ENCODE measurements at places on chromosomes 13 and 19. TPM values are rescaled to one million over a fixed set of nuclear protein-coding genes. Genes with fewer than 3 reads are reported as not detected.
A peak's percentile ranks its signal among the peaks of the same experiment; 100 is the strongest.

- DNase-seq: no peak
Measured at GRCh38 chr13:103517066-103517767, 451.0 kb upstream of the SLC10A2 start.

- DNase-seq: no peak
Measured at GRCh38 chr13:48488995-48489394, 43.9 kb downstream of the RCBTB2 start.

DNA sequence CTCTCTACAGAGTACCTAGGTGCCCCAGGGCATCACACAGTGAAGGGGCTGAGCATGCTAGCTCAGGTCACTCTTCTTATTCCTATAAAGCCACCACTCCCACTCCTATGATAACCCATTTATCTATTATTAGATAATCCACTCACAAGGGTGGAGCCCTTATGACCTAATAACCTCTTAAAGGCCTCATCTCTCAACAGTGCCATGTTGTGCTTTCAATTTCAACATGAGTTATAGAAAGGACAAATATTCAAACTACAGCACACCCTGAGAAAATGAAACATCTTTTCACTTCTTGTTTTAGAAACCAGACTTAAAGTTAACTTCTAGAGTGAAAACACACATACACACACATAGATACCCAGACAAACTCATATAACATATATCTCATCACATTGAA is 1494.9 kb upstream of the MIR17HG start:
- DNase-seq: no peak

- DNase-seq: peak; percentile 87
Measured at GRCh38 chr19:19821366-19821951, at the start of gene ZNF506. Gene ZNF506, minus strand, starts transcription at chr19:19821750. Its CDS starts 147 bp downstream, at chr19:19821603.

GRCh38 chr13:25286308-25286968 is 850 bp downstream of the MTMR6 start:
- DNase-seq: peak; percentile 66

- no peak for DNase-seq
Measured at GRCh38 chr19:58466089-58466759, 656 bp upstream of the ZNF324 start.

- no peak for DNase-seq
Measured at GRCh38 chr19:35222373-35223015, 6.0 kb downstream of the FAM187B start.

DNA sequence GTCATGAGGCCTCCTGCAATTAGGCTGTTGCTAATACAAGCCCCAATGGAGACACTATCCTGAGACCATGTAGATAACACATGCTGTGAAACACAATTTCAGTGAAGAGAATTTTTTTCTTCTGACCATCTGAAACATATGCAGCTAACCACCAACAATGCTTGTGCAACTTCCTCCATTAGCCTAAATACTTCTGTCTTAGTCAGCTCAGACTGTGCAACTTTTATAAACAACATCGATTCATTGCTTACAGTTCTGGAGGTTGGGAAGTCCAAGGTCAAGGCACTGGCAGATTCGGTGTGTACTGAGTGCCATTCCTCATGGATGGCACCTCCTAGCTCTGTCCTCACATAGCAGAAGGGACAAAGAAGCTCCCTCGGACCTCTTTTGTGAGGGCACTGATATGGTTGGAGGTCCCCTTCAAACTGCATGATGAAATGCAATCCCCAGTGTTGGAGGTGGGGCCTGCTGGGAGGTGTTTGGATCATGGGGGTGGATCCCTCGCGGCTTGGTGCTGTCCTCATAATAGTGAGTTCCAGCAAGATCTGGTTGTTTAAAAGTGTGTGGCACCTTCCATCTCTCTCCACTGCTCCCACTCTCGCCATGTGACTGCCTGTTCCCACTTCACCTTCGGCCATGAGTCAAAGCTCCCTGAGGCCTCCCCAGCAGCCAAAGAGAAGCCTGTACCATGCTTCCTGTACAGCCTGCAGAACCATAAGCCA is 27.7 kb downstream of the STK24 start:
- no peak for DNase-seq

- DNase-seq: no peak
Measured at GRCh38 chr13:93700115-93700514, 473.5 kb downstream of the GPC6 start.

GRCh38 chr13:46031581-46032263 is 20.8 kb downstream of the ZC3H13 start:
- DNase-seq: no peak

DNA sequence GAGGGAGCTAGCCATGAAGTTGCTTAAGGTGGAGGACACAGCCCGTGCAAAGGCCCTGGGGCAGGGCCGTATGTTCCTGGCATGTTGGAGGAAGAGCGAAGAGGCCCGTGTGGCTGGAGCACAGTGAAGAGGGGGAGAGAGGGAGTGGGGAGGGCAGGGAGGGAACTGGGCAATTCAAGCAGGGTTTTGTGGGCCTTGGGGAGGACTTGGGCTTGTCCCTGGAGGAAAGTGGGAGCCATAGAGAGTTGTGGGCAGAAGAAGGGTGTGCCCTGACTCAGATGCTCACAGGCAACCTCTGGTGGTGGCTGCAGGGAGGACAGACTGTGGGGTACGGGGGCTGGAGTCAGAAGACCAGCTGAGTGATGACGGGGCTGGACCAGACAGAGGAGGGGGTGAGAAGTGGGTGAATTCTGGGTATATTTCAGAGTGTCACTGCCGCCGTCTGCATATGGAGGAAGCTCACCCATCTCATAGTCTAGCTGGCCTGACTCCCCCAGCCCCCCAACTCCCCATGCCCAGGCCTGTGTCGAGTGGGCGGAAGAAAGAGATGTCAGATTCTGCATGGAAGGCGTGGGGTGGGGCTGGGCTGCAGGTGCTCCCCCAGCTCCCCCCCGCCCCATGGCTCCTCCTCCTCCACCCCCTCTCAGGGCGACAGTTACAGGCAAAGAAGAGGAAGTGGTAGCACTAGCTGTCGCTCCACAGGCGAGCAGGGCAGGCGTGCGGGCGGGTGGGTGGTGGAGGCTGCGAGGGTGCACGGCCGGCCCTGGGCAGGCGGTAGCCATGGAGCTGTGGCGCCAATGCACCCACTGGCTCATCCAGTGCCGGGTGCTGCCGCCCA is at the start of gene VAV1:
Gene VAV1, plus strand, starts transcription at position 681 of the 838 bp plus-strand sequence. Its CDS starts 100 bp downstream, at position 781.
- DNase-seq: no peak

DNA sequence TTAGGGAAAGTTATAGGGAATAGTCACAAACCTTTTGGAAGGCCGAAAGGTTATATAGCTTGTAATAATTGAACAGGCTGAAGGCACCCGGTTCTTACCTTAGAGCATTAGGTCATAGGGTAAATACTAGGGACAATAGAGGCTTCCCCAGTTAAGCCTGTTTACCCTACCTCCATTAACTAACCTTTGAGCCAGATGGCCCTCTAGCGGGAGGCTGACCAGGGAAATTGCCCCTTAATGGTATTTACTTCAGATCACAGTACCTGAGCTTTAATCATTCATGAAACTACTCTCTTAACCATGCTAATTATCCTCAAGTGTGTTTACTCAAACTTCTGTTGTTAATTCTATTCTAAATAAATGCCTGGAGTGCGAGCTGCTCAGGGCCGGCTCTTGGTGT is 20.4 kb upstream of the ZNF83 start:
- DNase-seq: no peak

GRCh38 chr13:49256841-49257240 is 9.1 kb downstream of the CDADC1 start:
- DNase-seq: no peak

DNA sequence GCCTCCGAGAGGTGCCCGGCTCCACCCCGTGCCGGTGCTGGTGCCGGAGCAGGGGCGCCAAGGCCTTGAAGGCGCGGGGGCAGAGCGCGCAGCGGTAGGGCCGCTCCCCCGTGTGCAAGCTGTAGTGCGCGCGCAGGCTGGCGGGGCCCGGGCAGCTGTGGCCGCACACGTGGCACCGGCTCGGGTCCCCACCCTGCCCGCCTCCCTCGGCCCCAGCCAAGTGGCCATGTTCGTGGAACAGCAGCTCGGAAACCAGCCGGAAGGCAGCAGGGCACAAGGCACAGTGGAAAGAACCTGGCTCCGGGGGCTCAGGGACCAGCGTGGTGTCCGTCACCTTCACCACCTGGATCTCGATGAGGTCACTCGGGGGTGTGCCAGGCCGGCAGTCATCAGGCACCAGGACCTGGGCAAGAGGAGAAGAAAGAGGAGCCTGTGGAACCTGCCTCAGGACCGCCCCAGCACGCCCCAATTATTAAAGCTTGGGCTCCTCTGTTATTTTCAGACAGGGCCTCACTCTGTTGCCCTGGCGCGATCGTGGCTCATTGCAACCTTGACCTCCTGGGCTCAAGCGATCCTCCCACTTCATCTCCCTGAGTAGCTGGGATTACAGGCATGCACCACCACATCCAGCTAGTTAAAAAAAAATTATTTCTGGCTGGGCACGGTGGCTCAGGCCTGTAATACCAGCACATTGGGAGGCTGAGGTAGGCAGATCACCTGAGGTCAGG is 2.0 kb downstream of the ZNF784 start:
- no peak for DNase-seq

- DNase-seq: no peak
Measured at GRCh38 chr13:45402641-45403040, 15.5 kb downstream of the SLC25A30 start.

- no peak for DNase-seq
Measured at GRCh38 chr19:16624236-16624635, 3.8 kb downstream of the MED26 start.

GRCh38 chr19:11205939-11206570 is 8.7 kb upstream of the KANK2 start:
- DNase-seq: no peak

DNA sequence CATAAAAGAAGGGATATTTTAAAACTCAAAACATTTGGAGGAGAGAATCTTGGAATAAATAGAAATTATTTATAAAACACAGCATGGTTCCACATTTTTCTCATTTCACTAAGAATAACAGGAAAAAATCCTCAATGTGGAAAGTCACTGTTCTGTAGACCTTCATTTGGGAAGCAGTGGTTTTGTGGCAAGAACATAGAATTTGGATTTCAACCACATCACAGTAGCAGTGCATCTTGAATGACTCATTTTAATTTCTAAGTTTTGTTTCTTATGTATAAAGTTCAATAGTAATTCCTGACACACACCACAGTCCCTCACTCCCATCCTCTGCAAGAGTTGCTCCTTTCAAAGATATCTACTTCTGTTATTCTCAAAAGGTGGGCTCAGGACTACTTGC is 264.0 kb downstream of the ENOX1 start:
- DNase-seq: no peak

DNA sequence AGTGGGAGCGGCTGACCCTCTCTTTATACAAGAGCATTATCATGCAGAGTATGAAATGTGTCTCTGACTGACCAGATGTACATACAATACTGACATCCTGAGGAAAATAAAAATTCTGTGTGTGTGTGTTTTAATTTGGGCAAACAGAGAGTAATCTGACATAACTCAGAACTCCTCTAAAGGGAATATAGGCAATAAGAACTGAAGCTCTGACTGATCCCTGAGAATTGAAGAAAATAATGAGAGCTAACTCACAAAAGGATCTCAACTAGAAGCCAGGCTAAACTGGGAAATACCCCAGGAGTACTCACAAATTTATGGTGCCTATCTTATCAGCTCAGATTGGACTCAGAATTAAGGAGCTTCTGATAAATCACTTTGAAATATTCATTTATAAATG is 539.9 kb downstream of the OLFM4 start:
- no peak for DNase-seq

- DNase-seq: no peak
Measured at GRCh38 chr19:58054901-58055874, 3.9 kb upstream of the ZNF135 start.

- peak; percentile 97 for DNase-seq
Measured at GRCh38 chr13:39415008-39415802, 187.8 kb downstream of the LHFPL6 start.

GRCh38 chr13:59459972-59460371 is 703.8 kb downstream of the DIAPH3 start:
- no peak for DNase-seq

DNA sequence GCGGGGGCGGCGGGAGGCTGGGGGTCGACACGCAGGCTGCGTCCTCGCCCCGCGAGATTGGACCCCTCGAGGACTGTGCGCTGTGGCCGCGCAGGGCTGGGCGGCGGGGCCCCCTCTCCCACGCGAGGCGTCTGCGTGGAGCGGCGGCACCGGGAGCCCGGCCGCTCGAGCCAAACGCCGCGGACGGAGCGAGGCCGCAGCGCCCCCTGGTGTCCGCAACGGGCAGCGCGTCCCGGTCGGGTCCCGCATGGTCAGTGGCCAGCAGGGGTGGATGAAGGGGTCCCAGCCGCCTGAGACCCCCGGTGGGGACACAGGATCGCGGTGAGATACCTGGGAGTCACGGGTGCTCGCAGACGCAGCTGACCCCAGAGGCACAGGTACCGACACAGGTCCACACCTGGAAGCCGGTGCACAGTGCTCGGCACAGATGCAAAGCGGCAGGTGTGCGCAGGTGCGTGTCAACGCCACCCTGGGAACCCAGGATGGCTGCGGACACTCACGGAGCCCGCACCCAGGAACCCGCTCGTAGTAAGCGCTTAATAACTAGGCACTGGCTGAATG is 2.1 kb upstream of the CIRBP start:
- peak; percentile 52 for DNase-seq

GRCh38 chr13:87669379-87669978 is 1.7 kb upstream of the SLITRK5 start:
- DNase-seq: peak; percentile 6

DNA sequence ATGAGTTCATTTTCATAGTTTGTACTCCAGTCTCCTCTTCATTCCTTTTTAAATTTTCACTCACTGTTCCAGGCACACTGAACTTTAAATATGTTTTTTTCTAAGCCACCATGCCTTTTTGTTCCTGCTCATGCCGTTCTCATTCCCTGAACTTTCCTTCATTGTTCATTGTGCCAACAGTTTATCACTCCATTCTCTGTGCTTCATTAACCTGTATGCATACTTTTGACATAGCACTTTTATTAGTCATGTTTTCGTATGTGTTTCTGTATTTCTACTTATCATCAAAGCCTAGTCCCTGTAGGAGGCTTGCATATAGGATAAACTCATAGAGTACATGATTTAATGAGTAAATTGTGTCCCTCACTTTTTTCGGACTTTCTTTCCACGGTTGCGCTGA is 65.3 kb downstream of the PCDH20 start:
- no peak for DNase-seq

SELENOW gene
- total RNA-seq: 316 TPM

NKPD1 gene
- total RNA-seq: not detected

ZNF610 gene
- total RNA-seq: 0.97 TPM

MCF2L gene
- total RNA-seq: 0.58 TPM

COQ8B gene
- 19.2 TPM for total RNA-seq

RFPL4AL1 gene
- total RNA-seq: not detected

PPM1N gene
- total RNA-seq: 0.81 TPM

PRRG2 gene
- 1.5 TPM for total RNA-seq

EPS8L1 gene
- 18.1 TPM for total RNA-seq

THSD8 gene
- 13.2 TPM for total RNA-seq

ZNF358 gene
- total RNA-seq: 52.1 TPM

LYPD3 gene
- not detected for total RNA-seq

TSKS gene
- total RNA-seq: not detected

KIRREL2 gene
- total RNA-seq: not detected

CARM1 gene
- total RNA-seq: 70.8 TPM

NUP62 gene
- 83.2 TPM for total RNA-seq

ZIC5 gene
- not detected for total RNA-seq

Data from endothelial cell of umbilical vein (primary cell).